Naive thymus-derived CD4-positive, alpha-beta T cell (primary cell): ENCODE measurements at places on chromosomes 1 and 21. TPM values are rescaled to one million over a fixed set of nuclear protein-coding genes. Genes with fewer than 3 reads are reported as not detected.
A peak's percentile ranks its signal among the peaks of the same experiment; 100 is the strongest.

DNA sequence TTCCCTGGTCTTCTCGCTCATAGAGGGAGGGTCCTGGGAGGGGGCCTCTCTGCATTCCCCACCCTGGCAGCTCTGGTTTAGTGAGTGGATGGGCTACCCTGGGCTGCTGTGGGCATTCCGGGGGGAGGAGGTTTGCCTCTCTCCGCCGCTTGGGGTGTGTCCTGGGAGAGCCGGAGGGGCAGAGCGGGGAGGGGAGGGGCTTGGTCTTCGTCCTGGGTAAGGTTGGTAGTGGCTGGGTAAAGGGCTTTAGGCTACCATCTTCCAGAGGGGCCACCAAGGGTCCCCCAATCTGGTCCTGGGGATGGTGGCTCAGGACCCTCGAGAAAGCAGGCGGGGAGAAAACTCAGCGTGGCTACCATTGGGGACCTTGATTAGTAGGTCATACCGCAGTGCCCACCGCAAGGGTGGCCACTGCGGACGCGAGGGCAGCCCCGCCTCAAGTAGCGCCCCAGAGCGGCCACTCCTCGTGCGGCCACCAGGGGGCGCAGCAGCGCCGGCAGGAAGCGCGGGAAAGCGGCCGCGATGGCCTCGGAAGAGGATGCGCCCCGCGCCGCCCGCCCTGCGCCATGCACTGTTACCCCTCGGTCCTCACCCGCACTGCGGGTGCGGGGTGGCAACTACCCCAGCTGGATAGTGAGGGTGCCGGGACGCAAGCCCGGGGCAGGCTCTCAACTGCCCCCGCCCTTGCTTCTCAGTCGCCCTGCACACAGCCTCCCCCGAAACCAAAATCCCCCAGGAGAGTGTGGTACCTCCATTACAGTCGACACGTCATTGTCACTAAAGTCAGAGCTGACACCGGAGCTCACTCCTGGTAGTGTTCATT is 44.1 kb upstream of the SLC25A33 start:
- H3K27ac ChIP-seq: no peak overlapping the region
- peak; percentile 71 for DNase-seq
- no peaks in the 10 kb centered on the region for H3K36me3 ChIP-seq
- H3K27me3 ChIP-seq: no peaks in the 10 kb centered on the region
- peak overlapping the region; percentile 40 for H3K4me3 ChIP-seq
- no peaks in the 10 kb centered on the region for H3K4me1 ChIP-seq

DNA sequence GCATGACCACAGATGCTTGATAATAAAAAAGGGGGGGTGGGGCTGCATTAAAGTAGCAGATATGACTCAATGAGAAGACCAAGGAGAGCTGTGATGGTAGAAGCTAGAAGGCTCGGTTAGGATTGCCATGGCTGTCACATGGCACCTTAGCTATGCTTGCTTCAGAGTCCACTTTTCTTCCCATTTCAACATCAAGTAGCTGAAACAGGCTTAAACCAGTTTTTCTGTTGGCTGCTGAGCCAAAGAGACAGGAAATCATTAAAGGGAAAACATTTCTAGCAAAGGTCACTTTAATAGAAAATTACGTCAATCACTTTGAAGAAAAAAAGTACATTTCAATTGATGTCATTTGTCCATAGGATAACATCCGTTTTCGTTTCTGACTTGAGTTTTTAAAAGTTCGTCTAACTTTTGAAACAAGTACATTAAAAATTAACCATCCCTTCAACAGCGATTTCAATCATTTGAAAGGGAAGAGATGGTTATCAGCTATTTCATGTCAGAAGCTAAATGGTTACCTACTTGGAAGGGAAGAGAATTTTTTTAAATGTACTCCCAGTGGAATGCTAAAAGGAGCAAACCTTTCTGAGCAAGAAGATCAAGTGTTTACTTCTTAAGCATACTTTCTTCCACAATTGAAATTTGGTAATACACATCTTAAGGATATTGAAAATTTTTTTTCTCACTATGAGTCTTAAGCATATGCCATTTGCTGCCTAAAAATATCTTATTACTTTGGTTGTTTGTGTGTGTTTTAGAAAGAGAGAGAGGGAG is 488.1 kb upstream of the PRMT6 start:
- H3K36me3 ChIP-seq: no peaks in the 10 kb centered on the region
- DNase-seq: no peak
- H3K27ac ChIP-seq: no peak overlapping the region
- no peaks in the 10 kb centered on the region for H3K4me1 ChIP-seq
- H3K4me3 ChIP-seq: no peak overlapping the region

DNA sequence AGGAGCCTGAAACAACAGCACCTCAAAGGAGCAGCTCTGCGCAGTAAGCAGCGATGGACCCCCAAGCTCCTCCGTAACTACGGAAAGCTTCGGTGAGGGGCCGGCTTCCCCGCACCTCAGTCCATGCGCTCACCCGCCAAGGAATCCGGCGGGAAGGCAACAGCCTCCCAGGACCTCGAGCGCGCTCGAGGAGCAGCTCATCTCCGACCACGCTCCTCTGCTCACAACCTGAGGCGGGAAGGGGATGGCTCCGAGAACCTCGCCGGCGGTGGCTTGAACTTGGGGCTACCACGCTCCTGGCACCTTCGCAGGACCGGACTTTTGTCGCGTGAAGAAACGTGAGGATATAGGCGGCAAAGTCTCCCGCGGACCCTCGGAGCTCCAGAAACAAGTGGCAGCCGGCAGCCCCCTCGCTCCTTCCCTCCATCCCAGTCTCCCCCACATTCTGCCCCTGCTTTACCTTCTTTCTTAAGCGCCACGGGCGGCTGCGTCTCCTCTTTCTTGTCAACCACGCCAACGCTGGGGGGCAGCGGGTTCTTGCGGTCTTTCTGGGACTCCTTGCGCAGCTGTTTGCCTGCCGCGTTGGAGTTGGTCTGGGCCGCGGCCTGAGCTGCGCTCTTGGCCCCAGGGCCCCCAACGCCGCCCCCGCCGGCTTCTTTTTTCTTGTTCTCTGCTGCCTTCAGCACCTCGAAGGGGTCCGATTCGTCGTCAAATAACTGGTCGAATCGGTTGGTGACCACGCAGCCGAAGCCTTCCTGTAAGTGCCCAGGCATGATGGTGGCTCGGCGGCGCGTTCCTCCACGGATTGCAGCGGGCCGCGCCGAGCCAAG is 459 bp downstream of the SERBP1 start:
- DNase-seq: no peak
- no peaks in the 10 kb centered on the region for H3K36me3 ChIP-seq
- H3K27me3 ChIP-seq: no peaks in the 10 kb centered on the region

GRCh38 chr1:100704473-100704872 is 15.1 kb upstream of the VCAM1 start:
- H3K4me1 ChIP-seq: no peaks in the 10 kb centered on the region
- no peak for DNase-seq
- H3K36me3 ChIP-seq: no peaks in the 10 kb centered on the region
- no peaks in the 10 kb centered on the region for H3K27me3 ChIP-seq
- no peak overlapping the region for H3K4me3 ChIP-seq

DNA sequence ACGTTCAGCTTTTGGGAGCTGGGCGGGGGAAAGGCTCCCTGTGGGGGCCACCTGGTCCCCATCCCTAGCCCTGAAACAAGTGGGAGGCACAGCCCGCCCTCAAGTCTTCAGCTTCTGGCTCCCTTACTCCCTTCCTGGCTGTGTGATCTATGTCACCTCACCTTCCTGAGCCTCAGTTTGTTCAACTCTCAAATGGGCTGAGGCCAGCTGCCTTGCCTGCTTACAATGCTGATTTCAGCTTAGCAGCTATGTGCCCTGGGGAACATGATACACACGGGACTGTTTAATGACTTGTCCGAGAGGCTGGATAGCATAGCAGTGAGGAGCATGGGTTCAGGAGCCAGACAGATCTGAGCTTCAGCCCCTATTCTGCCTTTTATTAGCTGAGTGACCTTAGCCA is 19.3 kb downstream of the GRHL3 start:
- H3K27me3 ChIP-seq: no peaks in the 10 kb centered on the region
- H3K36me3 ChIP-seq: no peaks in the 10 kb centered on the region
- H3K4me1 ChIP-seq: no peaks in the 10 kb centered on the region
- no peak for DNase-seq
- H3K4me3 ChIP-seq: no peak overlapping the region

GRCh38 chr1:13550663-13551062 is 33.0 kb upstream of the PDPN start:
- H3K4me1 ChIP-seq: no peaks in the 10 kb centered on the region
- no peak overlapping the region for H3K4me3 ChIP-seq
- no peaks in the 10 kb centered on the region for H3K36me3 ChIP-seq
- H3K27me3 ChIP-seq: no peaks in the 10 kb centered on the region

DNA sequence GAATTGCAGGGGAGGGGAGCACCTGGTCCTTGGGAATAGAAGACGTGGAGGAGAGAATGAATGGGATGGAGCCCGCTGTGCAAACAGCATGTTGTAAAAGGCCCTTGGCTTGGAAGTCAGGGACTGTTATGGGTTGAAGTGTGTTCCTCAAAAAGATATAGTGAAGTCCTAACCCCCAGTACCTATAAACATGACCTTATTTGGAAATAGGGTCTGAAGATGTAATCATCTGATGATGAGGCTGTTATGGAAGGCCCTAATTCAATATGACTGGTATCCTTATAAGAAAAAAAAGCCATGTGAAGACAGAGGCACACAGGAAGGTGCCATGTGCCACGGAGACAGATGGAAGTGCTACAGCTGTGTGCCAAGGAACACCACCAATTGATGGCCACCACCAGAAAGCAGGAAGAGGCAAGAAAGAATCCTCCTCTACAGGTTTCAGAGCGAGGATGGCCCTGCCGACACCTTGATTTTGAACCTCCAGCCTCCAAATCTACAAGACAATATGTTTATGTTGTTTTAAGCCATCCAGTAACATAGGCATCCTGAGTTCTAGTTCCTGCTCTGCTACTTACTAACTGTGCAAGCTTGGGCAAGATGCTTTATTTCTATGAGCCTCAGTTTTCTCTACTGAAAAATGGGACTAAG is 51.2 kb downstream of the LRRN2 start:
- DNase-seq: no peak
- no peaks in the 10 kb centered on the region for H3K36me3 ChIP-seq
- H3K27me3 ChIP-seq: no peaks in the 10 kb centered on the region
- no peak overlapping the region for H3K27ac ChIP-seq

DNA sequence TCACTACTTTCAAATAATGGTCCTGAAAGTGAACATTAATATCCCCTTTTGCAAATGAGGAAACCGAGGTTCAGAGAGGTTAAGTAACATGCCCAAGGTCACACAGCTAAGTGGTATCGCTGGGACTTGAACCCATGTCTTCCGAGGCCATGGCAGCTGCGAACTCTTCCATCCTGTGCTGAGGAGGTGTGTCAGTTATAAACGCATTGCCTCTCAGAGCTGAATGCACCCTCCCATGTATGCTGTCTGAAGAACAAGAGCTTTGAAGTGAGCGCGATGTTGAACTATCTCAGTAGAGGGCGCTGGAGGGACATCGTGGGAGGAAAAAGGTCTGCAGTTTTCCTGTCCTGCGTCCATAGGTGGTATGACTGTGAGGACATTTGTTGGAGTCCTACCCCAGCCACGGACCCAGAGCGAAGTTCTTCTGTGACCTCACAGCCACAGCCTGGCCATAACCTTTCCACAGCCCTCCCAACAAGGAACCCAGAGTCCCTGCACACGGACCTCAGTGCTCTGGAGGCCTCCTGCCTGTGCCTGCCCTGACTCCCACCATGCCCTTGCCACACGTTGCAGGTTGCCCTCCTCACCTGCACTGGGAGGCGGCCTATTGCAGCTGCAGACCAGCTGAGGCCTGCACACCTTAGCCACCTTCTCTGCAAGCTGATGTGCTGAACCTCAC is 7.5 kb downstream of the MYOC start:
- no peak overlapping the region for H3K27ac ChIP-seq
- no peak overlapping the region for H3K4me3 ChIP-seq
- no peaks in the 10 kb centered on the region for H3K36me3 ChIP-seq
- no peaks in the 10 kb centered on the region for H3K27me3 ChIP-seq
- peaks cover 4% of the 10 kb centered on the region for H3K4me1 ChIP-seq

- DNase-seq: no peak
- no peak overlapping the region for H3K27ac ChIP-seq
- H3K4me3 ChIP-seq: no peak overlapping the region
- H3K27me3 ChIP-seq: no peaks in the 10 kb centered on the region
- H3K36me3 ChIP-seq: no peaks in the 10 kb centered on the region
- H3K4me1 ChIP-seq: no peaks in the 10 kb centered on the region
These were observed 40.4 kb upstream of the APOBEC4 start for GRCh38 chr1:183693521-183693920.

DNA sequence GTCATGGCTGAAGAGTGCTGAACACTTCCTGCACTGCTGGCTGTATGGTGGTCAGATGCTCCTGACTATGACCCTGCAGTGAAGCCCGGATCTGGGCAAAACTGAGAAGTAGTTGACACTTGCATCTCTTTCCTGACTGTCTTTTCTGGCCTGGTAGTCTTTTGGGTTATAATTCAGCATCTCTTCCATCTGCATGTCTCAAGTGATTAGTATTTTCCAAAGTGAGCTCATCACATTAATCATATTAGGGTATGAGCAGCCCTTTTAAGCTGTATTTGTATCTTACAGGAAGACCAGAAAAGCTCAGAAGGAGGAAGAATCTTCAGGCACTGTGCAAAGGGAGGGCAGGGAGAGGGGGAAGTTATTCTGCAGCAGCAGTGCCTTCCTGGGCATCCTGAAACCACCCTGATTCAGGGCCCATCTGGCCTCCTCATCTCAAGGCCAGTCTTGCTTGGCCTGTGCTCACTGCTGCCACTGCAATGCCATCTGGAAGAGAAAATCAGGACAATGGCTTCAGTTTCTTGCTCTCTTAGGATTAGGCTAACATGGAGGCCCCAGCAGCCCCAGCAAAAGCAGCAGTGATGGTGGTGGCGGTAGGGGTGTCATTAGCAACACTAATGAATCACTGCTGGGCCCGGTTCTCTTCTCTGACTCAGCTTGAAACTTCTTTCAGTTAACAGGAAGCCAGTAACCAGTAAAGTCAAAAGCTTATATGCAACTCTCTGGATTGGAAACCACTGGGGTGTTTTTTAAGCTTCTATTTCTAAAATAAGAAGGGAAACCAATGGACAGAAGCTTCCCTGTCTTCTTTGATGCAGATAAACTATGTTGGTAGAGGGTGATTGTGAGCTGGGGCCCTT is 63.3 kb upstream of the WDR26 start:
- no peak overlapping the region for H3K4me3 ChIP-seq
- H3K36me3 ChIP-seq: no peaks in the 10 kb centered on the region
- peaks cover 14% of the 10 kb centered on the region for H3K4me1 ChIP-seq
- no peak for DNase-seq

- H3K4me3 ChIP-seq: no peak overlapping the region
- DNase-seq: no peak
- no peak overlapping the region for H3K27ac ChIP-seq
- H3K36me3 ChIP-seq: no peaks in the 10 kb centered on the region
These were observed 55.5 kb downstream of the TGFBR3 start for GRCh38 chr1:91830242-91831131.

DNA sequence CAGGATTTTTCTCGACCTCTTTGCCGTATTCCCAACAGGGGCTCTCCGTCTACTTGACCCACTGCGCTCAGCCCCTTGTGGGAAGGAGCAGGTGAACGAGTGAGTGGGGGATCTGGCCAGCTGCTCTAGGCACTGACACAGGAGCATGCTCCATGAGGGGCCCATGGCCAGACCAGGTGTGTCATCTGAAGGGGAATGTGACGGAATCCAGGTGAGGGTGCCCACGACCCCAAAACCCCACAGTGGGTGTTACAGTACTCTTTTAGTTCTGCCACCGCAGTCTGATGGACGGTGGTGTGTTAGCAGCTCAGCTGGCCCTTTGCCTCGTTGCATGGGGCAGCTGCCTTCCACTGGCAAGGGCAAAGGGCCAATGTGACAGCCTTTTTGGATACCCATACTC is 601.4 kb upstream of the NCAM2 start:
- no peak overlapping the region for H3K27ac ChIP-seq
- no peak overlapping the region for H3K4me3 ChIP-seq
- no peaks in the 10 kb centered on the region for H3K4me1 ChIP-seq

Gene GJA9
- not detected for polyA plus RNA-seq

Gene CRYAA
- polyA plus RNA-seq: not detected

Gene SUSD4
- 21.5 TPM for polyA plus RNA-seq

Gene CHI3L1
- polyA plus RNA-seq: not detected

Gene SCP2
- polyA plus RNA-seq: 105 TPM
